ENCODE measurements at places on chromosomes 5 and 9. TPM values are rescaled to one million over a fixed set of nuclear protein-coding genes. Genes with fewer than 3 reads are reported as not detected.
A peak's percentile ranks its signal among the peaks of the same experiment; 100 is the strongest.

The RHOBTB3 gene
- 165 TPM for total RNA-seq

The PDE6A gene
- not detected for total RNA-seq

The GMCL2 gene
- total RNA-seq, result not detected

The TCERG1 gene
- total RNA-seq, result 29.5 TPM

The FYB1 gene
- 12.9 TPM for total RNA-seq

The DBH gene
- not detected for total RNA-seq

The ACTBL2 gene
- total RNA-seq, result not detected

The GABRA6 gene
- total RNA-seq, result not detected

DNA sequence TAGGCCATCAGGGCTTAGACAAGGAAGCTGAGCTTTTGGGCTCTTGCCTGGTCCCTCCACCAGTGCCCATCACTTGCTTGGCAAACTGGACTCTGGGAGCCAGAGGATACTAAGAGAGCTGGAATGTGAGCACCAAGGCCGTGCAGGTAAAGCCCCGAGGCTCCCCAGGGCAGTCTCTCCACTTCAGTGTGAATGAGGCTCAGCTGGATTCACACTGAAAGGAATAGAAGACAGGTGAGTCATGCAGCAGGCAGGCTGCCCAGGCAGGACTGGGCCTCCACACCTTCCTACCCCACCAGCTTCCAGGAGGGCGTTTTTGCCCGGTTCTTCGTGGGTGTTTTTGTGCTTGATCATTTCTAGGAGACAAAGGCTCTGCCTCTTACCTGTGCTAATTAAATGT, 7.3 kb upstream of the CTSV start:
- no peaks in the 10 kb centered on the region for H3K27me3 ChIP-seq
- H3K27ac ChIP-seq, result no peak overlapping the region
- no peaks in the 10 kb centered on the region for H3K36me3 ChIP-seq
- H3K4me1 ChIP-seq, result no peaks in the 10 kb centered on the region
- H3K4me3 ChIP-seq, result no peak overlapping the region
- no peak for DNase-seq

DNA sequence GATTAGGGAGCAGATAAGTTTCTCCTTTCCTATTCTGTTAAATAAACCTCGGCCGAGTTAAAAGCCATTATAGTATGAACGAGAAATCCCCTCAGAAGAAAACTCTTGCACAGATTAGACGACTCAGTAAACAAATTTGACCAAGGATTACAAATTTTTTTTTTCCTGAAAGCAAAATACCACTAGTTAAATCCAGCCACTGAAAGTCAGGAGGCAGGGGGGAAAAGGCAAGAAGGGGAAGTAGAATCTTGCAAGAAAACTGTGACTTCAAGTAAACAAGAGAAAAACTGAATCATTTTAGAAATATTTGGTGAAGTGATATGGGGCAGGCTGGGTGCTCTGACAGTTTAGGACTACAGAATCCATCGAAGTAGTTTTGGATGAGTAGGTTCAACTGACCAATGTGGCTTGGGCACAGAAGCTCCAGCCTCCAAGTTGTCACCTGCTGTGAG, 251.0 kb downstream of the DENND1A start:
- H3K27ac ChIP-seq, result no peak overlapping the region
- no peak for DNase-seq
- no peaks in the 10 kb centered on the region for H3K36me3 ChIP-seq

GRCh38 chr9:78940121-78940855, 631.5 kb upstream of the TLE4 start:
- H3K36me3 ChIP-seq, result no peaks in the 10 kb centered on the region
- no peak overlapping the region for H3K27ac ChIP-seq
- no peak for DNase-seq

GRCh38 chr9:136201609-136202453, 3.1 kb downstream of the LHX3 start:
- no peak for DNase-seq
- H3K27me3 ChIP-seq, result peaks cover 3% of the 10 kb centered on the region
- H3K27ac ChIP-seq, result no peak overlapping the region
- peaks cover 48% of the 10 kb centered on the region for H3K4me1 ChIP-seq
- H3K36me3 ChIP-seq, result peaks cover 5% of the 10 kb centered on the region
- H3K4me3 ChIP-seq, result no peak overlapping the region

GRCh38 chr9:78453450-78453849, 156.5 kb downstream of the PSAT1 start:
- no peaks in the 10 kb centered on the region for H3K36me3 ChIP-seq
- no peaks in the 10 kb centered on the region for H3K4me1 ChIP-seq
- no peak overlapping the region for H3K4me3 ChIP-seq

GRCh38 chr5:134083517-134083916, 31.0 kb upstream of the TCF7 start:
- H3K27ac ChIP-seq, result no peak overlapping the region
- DNase-seq, result no peak
- H3K36me3 ChIP-seq, result no peaks in the 10 kb centered on the region
- no peak overlapping the region for H3K4me3 ChIP-seq

DNA sequence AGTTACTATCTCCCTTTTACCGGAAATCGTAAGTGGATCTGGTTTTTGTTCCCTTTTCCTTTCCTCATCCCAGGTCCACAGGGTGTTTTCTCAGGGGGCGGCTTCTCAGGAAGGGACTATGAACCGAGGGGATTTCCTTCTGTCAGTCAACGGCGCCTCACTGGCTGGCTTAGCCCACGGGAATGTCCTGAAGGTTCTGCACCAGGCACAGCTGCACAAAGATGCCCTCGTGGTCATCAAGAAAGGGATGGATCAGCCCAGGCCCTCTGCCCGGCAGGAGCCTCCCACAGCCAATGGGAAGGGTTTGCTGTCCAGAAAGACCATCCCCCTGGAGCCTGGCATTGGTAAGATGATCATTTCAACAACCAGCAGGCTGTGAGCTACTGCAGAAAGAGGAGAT, 75.8 kb downstream of the GOLPH3 start:
- DNase-seq, result peak; percentile 68
- H3K27ac ChIP-seq, result no peak overlapping the region
- H3K4me1 ChIP-seq, result peaks cover 39% of the 10 kb centered on the region
- peaks cover 50% of the 10 kb centered on the region for H3K36me3 ChIP-seq

GRCh38 chr5:93599001-93599379, 16.0 kb downstream of the NR2F1 start:
- H3K27me3 ChIP-seq, result no peaks in the 10 kb centered on the region
- H3K36me3 ChIP-seq, result peaks cover 4% of the 10 kb centered on the region

DNA sequence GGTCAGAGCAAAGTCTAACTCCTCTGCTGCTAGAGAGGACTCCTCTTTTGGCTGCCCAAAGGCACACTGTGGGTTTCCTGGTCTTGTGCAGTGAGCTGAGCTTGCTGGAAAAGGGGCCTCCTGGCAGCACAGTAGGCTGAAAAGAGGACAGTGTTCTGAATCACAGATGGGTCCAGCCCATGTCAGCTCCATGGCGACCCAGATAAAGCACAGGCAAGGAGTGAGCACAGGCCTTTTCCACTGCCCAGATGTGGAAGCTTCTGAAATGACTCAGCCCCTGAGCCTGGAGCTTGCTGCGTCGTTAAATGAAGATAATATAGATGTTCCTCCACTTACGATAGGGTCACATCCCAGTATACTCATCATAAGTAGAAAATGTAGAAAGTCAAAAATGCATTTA, 8.1 kb downstream of the CCDC180 start:
- peak; percentile 77 for DNase-seq
- H3K4me3 ChIP-seq, result no peak overlapping the region
- H3K4me1 ChIP-seq, result no peaks in the 10 kb centered on the region
- H3K36me3 ChIP-seq, result peaks cover 9% of the 10 kb centered on the region
- no peaks in the 10 kb centered on the region for H3K27me3 ChIP-seq

GRCh38 chr5:178147406-178147805, 6.3 kb downstream of the NHP2 start:
- no peaks in the 10 kb centered on the region for H3K27me3 ChIP-seq
- peaks cover 8% of the 10 kb centered on the region for H3K4me1 ChIP-seq
- no peak overlapping the region for H3K27ac ChIP-seq
- no peak overlapping the region for H3K4me3 ChIP-seq
- peaks cover 89% of the 10 kb centered on the region for H3K36me3 ChIP-seq

- no peaks in the 10 kb centered on the region for H3K27me3 ChIP-seq
- H3K27ac ChIP-seq, result peak overlapping the region; percentile 89
- peaks cover 89% of the 10 kb centered on the region for H3K4me1 ChIP-seq
- DNase-seq, result no peak
Observed at GRCh38 chr9:133119103-133119845, 1.8 kb downstream of the RALGDS start.

- H3K4me3 ChIP-seq, result no peak overlapping the region
- peaks cover 27% of the 10 kb centered on the region for H3K36me3 ChIP-seq
- peaks cover 11% of the 10 kb centered on the region for H3K4me1 ChIP-seq
- no peak for DNase-seq
- H3K27ac ChIP-seq, result no peak overlapping the region
- no peaks in the 10 kb centered on the region for H3K27me3 ChIP-seq
Observed at GRCh38 chr5:40775085-40775845, 19.5 kb upstream of the TTC33 start.

- DNase-seq, result no peak
- no peaks in the 10 kb centered on the region for H3K36me3 ChIP-seq
- H3K27ac ChIP-seq, result no peak overlapping the region
- peaks cover 45% of the 10 kb centered on the region for H3K4me1 ChIP-seq
Observed at GRCh38 chr5:149745943-149746324, 15.8 kb downstream of the PPARGC1B start.

DNA sequence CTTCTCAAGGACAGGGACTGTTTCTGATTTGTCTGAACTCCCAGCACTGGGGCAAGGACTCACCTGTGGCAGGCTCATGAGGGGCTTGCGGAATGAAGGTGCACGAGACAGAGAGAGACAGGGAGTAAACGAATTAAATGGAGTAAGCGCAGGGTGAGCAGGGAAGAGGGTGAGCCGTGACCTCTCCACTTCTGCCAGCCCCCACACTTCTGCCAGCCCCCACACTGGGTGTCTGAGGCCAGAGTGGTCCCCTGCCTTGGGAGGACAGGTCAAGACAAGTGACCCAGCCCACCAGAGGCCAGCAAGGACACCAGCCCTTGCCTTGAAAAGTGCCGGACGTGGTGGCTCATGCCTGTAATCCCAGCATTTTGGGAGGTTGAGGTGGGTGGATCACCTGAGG, 37.2 kb downstream of the DAB2IP start:
- H3K27ac ChIP-seq, result no peak overlapping the region
- DNase-seq, result no peak
- H3K27me3 ChIP-seq, result no peaks in the 10 kb centered on the region
- H3K4me1 ChIP-seq, result peaks cover 42% of the 10 kb centered on the region

GRCh38 chr5:171391996-171392577, 4.4 kb downstream of the NPM1 start:
- no peak overlapping the region for H3K27ac ChIP-seq
- peaks cover 35% of the 10 kb centered on the region for H3K4me1 ChIP-seq
- no peak for DNase-seq
- no peak overlapping the region for H3K4me3 ChIP-seq

DNA sequence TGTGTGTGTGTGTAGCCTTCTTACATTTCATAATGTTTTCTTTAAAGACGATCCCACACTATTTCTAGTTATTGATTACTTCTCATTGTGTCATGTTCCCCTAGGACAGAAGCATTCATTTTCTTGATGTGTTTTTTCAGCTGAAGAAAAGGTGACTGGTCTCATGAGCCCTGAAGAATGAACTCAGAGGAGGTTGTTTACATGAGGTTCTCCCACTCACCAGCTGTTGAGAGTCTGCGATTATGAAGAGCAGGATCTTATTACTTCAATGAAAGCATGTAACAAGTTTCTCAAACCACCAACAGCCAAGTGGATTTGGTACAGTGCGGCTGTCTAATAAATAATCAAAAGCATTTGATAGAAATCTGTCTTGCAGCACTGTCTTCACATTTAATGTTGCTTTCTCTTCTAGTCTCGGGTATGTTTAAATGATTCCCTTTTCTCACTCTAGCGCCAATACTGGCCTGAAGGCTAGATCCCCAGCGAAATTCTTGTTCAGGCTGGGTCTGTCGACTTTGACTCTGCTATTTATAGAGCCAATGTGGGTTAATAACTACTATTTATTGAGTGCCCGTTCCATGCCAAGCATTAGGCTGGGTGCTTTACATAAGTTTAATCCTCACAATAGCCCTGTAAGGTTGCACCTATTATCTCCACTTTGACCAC, 9.6 kb upstream of the FSD1L start:
- H3K27ac ChIP-seq, result no peak overlapping the region
- DNase-seq, result no peak
- no peaks in the 10 kb centered on the region for H3K36me3 ChIP-seq
- peaks cover under 1% of the 10 kb centered on the region for H3K4me1 ChIP-seq

DNA sequence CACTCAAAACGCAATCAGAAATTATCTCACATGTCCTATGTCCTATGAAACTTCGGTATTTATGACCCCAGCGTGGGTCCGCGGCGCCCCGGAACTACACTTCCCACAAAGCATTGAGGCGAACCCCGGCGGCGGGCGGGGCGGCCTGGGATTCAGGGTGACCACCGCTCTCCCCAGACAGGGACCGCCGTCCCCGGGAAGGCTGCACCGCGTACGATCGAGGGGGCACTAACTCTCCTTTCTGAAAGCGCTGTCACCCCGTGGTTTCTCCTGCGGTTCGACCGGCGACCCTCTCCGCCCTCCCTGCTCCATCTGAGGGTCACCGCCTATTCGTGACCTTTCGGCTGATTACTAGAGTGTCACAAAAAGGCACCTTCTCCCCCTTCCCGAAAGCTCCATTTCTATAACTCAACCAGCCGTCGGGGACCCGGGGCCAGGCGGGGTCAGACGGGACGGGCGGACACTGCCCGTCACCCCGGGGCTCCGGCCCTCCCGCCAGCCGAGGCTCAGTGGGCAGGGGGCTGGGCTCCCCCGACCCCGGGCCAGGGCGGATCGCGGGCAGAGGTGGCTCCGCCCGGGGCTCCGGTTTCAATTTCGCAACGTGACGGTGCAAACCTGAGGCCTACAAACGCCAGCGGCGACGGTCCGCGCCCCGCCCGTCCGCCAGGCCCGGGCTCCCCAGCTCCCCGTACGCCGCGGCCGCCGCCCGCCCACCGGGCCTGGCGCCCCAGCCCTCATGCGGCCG, 1.3 kb downstream of the ECPAS start:
- no peaks in the 10 kb centered on the region for H3K36me3 ChIP-seq
- DNase-seq, result peak; percentile 94
- peak overlapping the region; percentile 97 for H3K27ac ChIP-seq
- H3K27me3 ChIP-seq, result no peaks in the 10 kb centered on the region

DNA sequence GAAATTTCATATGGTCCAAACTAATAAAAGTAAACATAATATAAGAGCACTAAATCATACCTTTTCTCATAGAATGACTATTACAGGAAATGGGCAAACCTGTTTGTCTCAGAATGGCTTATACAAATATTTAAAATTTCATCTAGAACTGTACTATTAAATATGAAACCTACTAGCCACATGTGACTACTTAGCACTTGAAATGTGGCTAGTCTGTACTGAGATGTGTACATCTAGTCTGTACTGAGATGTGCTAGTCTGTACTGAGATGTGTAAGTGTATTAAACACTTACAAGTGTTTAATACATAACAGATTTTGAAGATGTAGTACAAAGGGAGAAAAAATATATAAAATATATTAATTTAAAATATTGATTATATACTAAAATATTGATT, 22.4 kb downstream of the ABITRAM start:
- H3K27me3 ChIP-seq, result no peaks in the 10 kb centered on the region
- peaks cover 11% of the 10 kb centered on the region for H3K4me1 ChIP-seq
- no peak overlapping the region for H3K4me3 ChIP-seq

GRCh38 chr5:137833463-137833862, 34.2 kb upstream of the MYOT start:
- peaks cover 90% of the 10 kb centered on the region for H3K4me1 ChIP-seq
- H3K36me3 ChIP-seq, result no peaks in the 10 kb centered on the region
- no peaks in the 10 kb centered on the region for H3K27me3 ChIP-seq
- no peak overlapping the region for H3K4me3 ChIP-seq
- H3K27ac ChIP-seq, result peak overlapping the region; percentile 77

Measured in esophagus muscularis mucosa (tissue), 4 donors.